Lower lobe of right lung (tissue), 2 donors: ENCODE measurements at places on chromosomes 11 and 22. TPM values are rescaled to one million over a fixed set of nuclear protein-coding genes. Genes with fewer than 3 reads are reported as not detected.

Gene DLG2
- total RNA-seq = 7.2 TPM

GRCh38 chr11:94855666-94856065 lies 87.5 kb downstream of the AMOTL1 start:
- H3K4me3 ChIP-seq = no peak overlapping the region
- DNase-seq = no peak
- peaks cover 95% of the 10 kb centered on the region for H3K36me3 ChIP-seq
- no peaks in the 10 kb centered on the region for H3K27me3 ChIP-seq

- H3K36me3 ChIP-seq = peaks cover 16% of the 10 kb centered on the region
- no peaks in the 10 kb centered on the region for H3K27me3 ChIP-seq
- H3K4me1 ChIP-seq = peaks cover 44% of the 10 kb centered on the region
- H3K27ac ChIP-seq = peak overlapping the region; percentile 97
These were observed 528 bp upstream of the ARRB1 start for GRCh38 chr11:75351791-75352587.

DNA sequence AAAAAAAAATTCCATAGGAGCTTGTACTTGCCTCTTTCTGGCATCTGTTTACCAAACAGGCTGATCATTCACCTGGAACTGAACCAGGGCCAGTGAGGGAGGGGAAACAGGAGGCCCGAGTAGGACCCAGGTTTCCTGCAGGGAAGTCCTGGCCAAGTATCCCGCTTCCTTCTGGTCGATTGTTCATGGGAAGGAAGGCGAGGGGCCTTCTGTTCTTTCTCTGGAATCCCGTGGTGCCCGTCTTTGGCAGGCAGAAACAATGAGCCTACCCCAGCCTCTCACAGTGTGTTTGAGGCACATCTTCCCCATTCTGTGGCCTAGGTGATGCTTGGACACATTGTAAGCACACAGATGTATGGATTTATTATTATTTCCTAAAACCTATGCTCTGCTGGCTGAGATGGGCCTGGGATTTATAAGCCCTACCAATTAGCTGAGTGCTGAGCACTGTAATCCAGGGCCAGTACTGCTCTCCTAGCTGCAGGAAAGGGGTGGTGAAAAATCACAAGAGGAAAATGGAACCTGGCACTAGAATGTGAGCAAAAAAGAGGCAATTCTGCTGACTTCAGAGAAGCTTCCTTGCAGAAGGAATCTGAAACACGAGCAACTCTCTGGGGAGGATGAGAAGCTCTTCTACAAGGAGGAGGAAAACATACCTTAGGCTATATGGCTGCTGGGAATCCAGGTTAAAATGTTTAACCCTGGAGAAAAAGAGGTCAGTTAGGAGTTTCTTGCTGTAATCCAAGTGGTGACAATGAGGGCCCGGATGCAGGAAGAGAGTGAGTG lies 53.5 kb downstream of the PRR5L start:
- H3K4me1 ChIP-seq = no peaks in the 10 kb centered on the region
- H3K27ac ChIP-seq = no peak overlapping the region
- H3K4me3 ChIP-seq = no peak overlapping the region
- DNase-seq = no peak
- H3K27me3 ChIP-seq = no peaks in the 10 kb centered on the region

Gene TRIM48
- total RNA-seq = not detected

- no peaks in the 10 kb centered on the region for H3K4me1 ChIP-seq
- H3K27ac ChIP-seq = no peak overlapping the region
These were observed 29.8 kb downstream of the KCNE3 start for GRCh38 chr11:74437441-74438042.

DNA sequence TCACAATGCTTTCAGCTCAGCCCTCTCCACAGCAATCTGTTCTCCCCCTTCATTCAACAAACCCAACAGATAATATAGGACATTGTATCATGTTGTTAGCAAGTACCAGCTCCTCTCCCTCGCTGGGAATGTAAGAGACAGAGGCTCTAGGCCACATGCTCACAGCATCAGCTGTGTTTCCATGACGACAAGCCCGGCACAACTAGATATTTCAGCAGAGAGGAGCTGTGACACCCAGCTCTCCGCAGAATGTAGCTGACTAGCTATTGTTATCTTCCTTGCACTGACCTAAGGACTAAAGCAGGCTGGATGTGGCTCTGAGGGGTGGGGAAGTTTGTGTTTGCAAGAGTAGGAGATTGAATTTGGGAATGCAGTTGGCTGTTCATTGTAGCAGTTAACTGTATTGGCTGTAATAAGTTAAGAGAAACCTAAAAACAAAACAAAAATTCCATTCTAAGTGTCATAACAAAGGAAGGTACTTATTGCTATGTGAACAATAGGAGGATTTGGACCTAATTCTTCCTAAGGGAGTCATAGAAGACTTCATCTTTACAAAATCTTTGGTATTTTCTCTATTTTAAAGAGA lies 28.0 kb upstream of the RRAS2 start:
- DNase-seq = no peak
- H3K4me3 ChIP-seq = no peak overlapping the region
- H3K4me1 ChIP-seq = no peaks in the 10 kb centered on the region
- H3K27ac ChIP-seq = no peak overlapping the region
- no peaks in the 10 kb centered on the region for H3K27me3 ChIP-seq
- H3K36me3 ChIP-seq = no peaks in the 10 kb centered on the region

Gene SAA4
- 0.62 TPM for total RNA-seq

Gene MICALL1
- 32.2 TPM for total RNA-seq

- no peaks in the 10 kb centered on the region for H3K36me3 ChIP-seq
- no peak overlapping the region for H3K27ac ChIP-seq
- no peak overlapping the region for H3K4me3 ChIP-seq
- no peaks in the 10 kb centered on the region for H3K27me3 ChIP-seq
These were observed 30.0 kb downstream of the LINC01488 start for GRCh38 chr11:69511358-69512055.

DNA sequence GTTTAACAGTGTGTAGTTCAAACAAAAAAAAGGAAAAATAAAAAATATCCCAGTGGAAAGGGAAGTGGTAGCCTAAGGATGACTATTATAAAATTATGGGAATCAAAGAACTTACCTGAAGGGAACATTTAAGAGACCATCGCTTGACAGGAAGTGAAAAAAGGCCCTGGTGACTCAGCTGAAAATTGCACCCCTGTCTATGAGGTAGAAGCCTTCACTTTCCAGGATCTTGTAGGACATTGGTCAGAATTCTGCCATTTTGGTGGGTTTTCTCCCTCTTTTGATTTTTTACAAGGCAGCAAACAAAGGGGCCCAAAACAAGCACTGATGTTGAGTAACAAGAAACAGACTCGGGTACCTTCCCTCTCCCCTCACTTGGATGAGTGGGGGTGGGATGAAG lies 15.6 kb downstream of the DDX17 start:
- H3K4me1 ChIP-seq = peaks cover 33% of the 10 kb centered on the region
- H3K27ac ChIP-seq = no peak overlapping the region
- H3K4me3 ChIP-seq = no peak overlapping the region
- no peak for DNase-seq

DNA sequence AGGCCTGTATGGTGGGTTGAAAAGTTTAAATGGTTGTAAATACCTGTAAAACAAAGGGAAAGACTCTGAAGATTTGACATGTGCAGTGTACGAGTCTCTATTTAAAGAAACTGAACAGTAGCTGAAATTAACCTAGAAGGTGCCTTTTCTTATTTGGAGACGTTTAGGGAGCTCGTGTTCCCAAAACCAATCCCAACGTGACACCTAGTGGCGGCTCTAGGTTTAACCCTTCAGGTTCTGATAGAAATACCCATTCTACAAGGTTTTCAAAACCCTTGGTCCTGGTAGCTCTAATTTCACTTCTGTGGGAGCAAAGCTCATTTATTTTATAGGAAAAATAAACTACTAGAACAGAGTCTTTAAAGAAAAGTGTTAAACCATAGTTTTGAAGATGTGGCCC lies 258.3 kb downstream of the LRRC4C start:
- H3K27ac ChIP-seq = no peak overlapping the region
- no peaks in the 10 kb centered on the region for H3K27me3 ChIP-seq
- no peak for DNase-seq
- H3K4me3 ChIP-seq = no peak overlapping the region

GRCh38 chr22:43854786-43855271 lies 7.5 kb downstream of the SULT4A1 start:
- H3K4me1 ChIP-seq = no peaks in the 10 kb centered on the region
- H3K4me3 ChIP-seq = no peak overlapping the region
- no peak for DNase-seq
- peaks cover 32% of the 10 kb centered on the region for H3K27me3 ChIP-seq
- no peaks in the 10 kb centered on the region for H3K36me3 ChIP-seq

DNA sequence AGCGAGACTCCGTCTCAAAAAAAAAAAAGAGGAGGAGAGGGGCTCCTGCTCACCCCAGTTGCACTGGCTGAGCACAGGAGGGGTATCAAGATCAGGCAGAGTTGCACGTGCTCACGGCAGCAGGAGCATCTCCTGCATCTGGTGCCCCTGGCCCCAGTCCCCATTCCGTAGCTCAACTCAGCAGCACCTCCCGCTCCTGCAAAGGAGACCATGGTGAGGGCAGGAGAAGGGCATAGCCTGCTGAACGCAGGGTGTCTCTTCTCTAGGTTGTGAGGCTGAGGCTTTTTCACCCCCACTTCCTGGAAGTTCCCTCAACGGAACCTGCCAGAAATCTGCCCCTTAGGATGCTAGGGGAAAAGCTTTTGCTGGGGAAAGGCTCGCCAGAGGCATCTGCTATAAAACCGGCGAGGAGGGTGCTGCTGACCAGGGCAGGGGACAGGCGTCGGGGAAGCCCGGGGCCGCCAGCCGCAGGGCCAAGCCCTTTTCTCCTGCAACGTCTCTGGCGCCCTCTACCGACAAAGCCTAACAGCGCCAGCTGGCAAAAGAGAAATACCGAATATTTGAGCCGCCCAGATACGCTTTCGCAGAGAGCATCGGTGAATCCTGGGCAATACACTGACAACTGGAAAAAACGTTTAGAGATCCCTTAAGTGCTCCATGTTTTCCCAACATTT lies 1.0 kb upstream of the PPP6R2 start:
- peak overlapping the region; percentile 68 for H3K4me3 ChIP-seq
- peaks cover 12% of the 10 kb centered on the region for H3K4me1 ChIP-seq
- peak overlapping the region; percentile 81 for H3K27ac ChIP-seq
- no peaks in the 10 kb centered on the region for H3K27me3 ChIP-seq
- peak; percentile 92 for DNase-seq
- H3K36me3 ChIP-seq = no peaks in the 10 kb centered on the region

- H3K27me3 ChIP-seq = no peaks in the 10 kb centered on the region
- no peak overlapping the region for H3K27ac ChIP-seq
- no peak overlapping the region for H3K4me3 ChIP-seq
- no peaks in the 10 kb centered on the region for H3K4me1 ChIP-seq
These were observed 30.5 kb downstream of the ALG12 start for GRCh38 chr22:49887702-49888101.

DNA sequence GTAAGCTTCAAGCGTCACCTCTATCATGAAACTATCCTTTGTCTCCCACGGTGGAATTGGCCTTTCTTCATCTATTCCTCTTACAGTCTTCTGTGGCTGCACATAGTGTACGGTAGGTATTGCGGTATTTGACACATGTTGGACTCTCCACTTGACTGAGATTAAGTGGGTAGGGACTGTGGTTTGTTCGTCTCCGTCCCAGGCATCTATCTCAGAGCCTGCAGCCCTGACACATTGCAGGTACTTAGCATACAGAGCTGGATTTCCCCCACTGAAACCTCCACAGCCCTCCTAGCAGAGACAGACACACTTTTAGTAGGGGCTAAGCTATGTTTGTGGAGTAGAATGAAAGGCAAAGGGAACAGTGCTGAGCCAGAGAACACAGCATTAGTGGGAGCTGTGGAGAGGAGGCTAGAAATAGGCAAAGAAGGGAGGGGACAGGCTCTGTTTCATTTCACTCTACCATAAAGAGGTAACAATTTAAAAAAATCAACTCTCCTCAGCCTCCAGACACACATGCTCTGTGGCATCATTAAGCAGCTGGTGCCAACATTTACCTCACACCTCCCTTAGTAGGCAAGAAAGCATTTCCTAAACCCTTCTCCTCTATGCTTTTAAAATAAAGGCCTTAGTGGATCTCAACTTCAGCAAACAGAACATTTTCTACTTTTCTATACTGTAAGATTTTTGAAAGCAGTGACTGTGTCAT lies 277.5 kb downstream of the KIRREL3 start:
- no peak for DNase-seq
- H3K4me1 ChIP-seq = no peaks in the 10 kb centered on the region
- no peaks in the 10 kb centered on the region for H3K27me3 ChIP-seq
- H3K36me3 ChIP-seq = no peaks in the 10 kb centered on the region
- no peak overlapping the region for H3K27ac ChIP-seq

Gene BTBD18
- not detected for total RNA-seq

Gene CCDC81
- 4.8 TPM for total RNA-seq

Gene ANKRD13D
- total RNA-seq = 66.9 TPM

Gene RASD2
- total RNA-seq = 3.6 TPM

Gene EPS8L2
- 156 TPM for total RNA-seq

Gene NFAM1
- 21.8 TPM for total RNA-seq

Gene PNPLA3
- total RNA-seq = 6.9 TPM

Gene ADAMTS8
- total RNA-seq = 23.0 TPM

GRCh38 chr11:40445391-40445790 lies 1014.1 kb downstream of the LRRC4C start:
- H3K4me3 ChIP-seq = no peak overlapping the region
- no peak for DNase-seq
- no peaks in the 10 kb centered on the region for H3K36me3 ChIP-seq
- no peaks in the 10 kb centered on the region for H3K4me1 ChIP-seq
- no peaks in the 10 kb centered on the region for H3K27me3 ChIP-seq
- no peak overlapping the region for H3K27ac ChIP-seq

DNA sequence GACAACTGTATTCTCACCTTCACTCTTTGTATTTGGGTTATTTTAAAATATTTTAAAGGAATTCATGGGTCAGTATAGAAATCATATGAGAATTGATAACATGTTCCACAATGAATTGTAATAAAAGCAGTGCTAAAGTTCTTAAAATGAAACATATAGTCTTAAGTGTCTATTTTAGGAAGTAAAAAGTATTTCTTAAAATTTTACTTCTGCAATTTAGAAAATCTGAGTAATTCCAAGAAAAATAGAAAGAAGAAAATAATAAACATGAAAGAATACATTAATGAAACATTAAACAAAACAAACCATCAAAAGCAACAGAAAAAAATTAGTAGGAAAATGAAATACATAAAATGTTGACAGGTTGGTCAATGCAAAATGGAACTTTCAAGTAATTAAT lies 332.4 kb downstream of the ETS1 start:
- DNase-seq = no peak
- no peak overlapping the region for H3K4me3 ChIP-seq
- no peaks in the 10 kb centered on the region for H3K4me1 ChIP-seq
- H3K36me3 ChIP-seq = no peaks in the 10 kb centered on the region

GRCh38 chr11:34490304-34490703 lies 23.3 kb downstream of the ELF5 start:
- no peaks in the 10 kb centered on the region for H3K4me1 ChIP-seq
- DNase-seq = no peak
- no peaks in the 10 kb centered on the region for H3K27me3 ChIP-seq
- H3K4me3 ChIP-seq = no peak overlapping the region

- no peak for DNase-seq
- H3K4me3 ChIP-seq = no peak overlapping the region
- H3K4me1 ChIP-seq = no peaks in the 10 kb centered on the region
- H3K27me3 ChIP-seq = no peaks in the 10 kb centered on the region
- H3K36me3 ChIP-seq = no peaks in the 10 kb centered on the region
- no peak overlapping the region for H3K27ac ChIP-seq
These were observed 84.1 kb downstream of the PARVA start for GRCh38 chr11:12461516-12461915.

- peaks cover 39% of the 10 kb centered on the region for H3K27me3 ChIP-seq
- peaks cover 10% of the 10 kb centered on the region for H3K4me1 ChIP-seq
- no peaks in the 10 kb centered on the region for H3K36me3 ChIP-seq
- no peak overlapping the region for H3K4me3 ChIP-seq
- peak; percentile 65 for DNase-seq
These were observed 5.1 kb upstream of the B4GALNT4 start for GRCh38 chr11:363948-364761.

- H3K4me3 ChIP-seq = no peak overlapping the region
- H3K4me1 ChIP-seq = no peaks in the 10 kb centered on the region
- no peak overlapping the region for H3K27ac ChIP-seq
- H3K27me3 ChIP-seq = no peaks in the 10 kb centered on the region
- no peak for DNase-seq
These were observed 34.5 kb downstream of the FCHSD2 start for GRCh38 chr11:73107597-73107996.
